ENCODE measurements at places on chromosomes 6 and 20.

GRCh38 chr6:83518816-83519480, 6.6 kb downstream of the PRSS35 start:
- no peak for DNase-seq

DNA sequence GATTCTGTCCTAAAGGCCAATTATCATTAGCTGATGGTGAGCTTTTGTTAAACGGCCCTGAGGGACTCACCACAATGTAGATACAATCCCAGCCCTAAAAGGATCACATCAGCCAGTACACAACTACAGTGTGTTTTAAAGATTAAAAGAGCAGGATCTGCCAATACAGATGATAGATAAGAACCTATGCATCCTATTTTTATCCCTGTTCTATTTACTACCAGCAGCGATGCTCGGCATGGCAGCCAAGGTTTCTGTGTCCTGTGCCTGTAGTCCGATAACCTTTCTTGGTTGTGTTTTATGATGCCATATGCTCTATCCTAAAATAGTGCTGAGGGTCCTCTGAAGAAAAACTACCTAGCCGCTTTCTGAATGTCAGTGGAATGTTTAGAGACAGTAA, 289.4 kb downstream of the PHACTR1 start:
- DNase-seq: no peak

DNA sequence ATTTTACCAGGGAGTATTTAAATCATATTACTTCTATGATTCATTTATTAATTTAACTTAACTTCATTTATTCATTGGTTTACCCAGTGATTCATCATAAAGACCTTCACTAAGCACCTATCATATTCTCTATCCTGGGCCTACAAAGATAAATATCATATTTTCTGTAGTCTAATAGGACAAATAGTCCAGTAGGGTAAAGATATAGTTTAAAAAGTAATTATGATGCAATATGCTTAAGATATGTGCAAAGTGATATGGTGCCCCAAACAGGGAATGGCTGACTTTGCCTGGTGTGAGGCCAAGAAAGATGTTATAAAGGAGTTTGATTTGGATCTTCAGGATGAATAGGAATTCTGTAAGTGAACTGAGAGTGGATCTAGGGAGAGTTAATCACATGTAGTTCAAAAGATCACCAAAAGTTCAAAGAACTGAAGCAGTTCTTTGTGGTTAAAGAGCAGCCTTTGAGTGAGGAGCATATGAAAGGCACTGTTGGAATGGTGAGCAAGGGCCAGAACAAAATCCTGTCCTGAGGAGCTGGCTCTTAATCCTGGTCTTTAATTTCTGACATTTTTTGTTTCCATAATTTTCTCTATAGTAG, 45.5 kb downstream of the MLIP start:
- no peak for DNase-seq

GRCh38 chr6:85675030-85675819, 32.5 kb upstream of the SYNCRIP start:
- DNase-seq: no peak

DNA sequence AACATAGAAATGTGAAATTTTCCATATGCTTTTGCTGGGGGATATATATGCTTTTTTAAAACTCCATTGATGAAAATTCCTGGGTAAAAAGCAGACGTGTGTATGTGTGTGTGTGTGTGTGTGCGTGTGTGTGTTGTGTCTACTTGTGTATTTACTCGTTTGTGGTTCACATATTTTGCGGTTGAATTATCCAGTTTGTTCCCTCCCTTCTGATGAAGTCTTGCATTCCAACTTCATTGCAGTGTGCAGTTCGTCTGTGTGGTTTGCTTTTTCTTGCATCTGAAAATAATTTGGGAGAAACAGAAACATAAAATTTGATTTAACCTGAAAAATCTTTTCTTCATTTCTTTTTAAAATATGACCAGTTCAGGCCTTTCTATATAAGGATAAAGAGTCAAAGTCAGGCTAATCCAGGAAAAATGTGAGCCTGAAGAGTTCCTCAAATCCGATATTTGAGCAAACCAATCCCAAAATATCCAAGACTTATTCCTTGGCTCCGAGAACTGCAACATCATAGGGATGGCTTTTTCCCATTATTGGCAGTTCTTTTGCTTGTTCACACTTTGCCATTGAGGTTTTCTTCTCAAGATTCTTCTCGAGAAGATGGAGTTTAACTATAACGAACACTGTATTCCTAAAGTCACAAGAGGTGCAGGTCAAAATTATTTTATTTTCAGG, 202.2 kb upstream of the CCN2 start:
- DNase-seq: no peak

DNA sequence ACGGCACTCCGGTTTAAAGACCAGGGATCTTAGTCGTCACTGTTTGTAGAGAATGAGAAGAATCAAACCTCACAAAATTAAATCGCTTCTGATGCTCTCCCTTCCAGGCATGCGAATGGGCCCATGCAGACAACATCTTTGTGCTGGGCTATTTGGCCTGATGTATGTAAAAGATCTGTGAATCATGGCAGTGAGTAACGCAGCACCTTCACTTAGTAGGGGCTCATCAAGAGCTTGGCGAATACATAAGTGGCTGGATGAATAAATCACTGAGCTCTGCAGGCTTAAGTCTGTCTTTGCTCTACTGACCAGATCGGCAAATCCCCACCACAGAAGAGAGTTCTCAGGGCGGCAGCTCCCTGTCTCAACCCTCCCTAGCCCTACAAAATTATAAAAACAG, 44.8 kb upstream of the AFDN start:
- no peak for DNase-seq

- DNase-seq: no peak
These were observed 44.4 kb upstream of the LOC128125822 start for GRCh38 chr6:63527658-63528514.

DNA sequence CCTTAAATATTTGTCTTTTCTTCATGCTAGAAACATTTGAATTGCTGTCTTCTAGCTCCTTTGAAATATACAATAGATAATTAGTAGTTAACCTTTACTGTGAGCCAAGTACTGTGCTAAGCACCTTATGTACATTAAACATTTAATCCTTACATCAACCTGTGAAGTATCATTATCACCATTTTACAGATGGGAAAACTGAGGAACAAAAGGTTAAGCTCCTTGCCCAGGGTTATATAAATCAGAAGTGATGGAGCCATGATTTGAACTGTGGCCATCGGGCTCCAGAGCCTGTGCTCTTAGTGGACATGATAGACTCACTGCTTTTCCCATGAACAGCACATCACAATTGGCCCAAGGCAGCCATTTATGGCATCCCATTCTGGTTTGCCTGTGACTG, 140.9 kb downstream of the UNC5CL start:
- no peak for DNase-seq

DNA sequence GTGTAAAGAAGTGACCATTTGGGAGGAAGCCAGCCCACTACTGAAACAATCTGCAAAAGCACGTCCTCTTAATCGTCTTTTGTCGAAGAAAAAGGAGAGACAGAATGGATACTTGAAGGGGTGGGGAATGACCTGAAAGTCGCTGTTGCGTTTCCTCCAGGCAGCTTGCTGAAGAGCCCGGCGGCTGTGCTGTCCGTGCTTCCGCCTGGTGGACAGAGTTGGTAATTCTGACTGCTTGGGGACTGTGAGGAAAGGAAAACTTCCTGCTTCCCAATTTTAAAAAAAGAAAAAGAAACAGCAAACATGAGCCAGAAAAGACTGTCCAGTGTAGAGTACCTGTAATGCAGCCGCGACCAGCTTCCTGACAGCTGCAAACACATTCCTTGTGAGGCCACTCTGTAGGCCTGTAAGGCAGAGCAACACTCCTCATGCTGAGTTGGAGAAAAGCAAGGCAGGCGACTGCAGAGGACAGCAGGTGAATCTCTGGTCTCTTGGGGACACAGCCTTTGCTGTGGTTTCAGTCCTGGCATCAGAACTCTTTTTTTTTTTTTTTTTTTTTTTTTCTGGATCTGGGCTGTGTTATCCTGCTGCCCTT, 251.1 kb upstream of the TBX18 start:
- DNase-seq: no peak

- no peak for DNase-seq
These were observed 34.9 kb downstream of the COL12A1 start for GRCh38 chr6:75170691-75171560.

- no peak for DNase-seq
These were observed 90.6 kb downstream of the TTLL2 start for GRCh38 chr6:167415441-167415961.

- no peak for DNase-seq
These were observed 3.8 kb downstream of the RGS19 start for GRCh38 chr20:64075556-64075955.

- no peak for DNase-seq
These were observed 5.4 kb upstream of the TOX2 start for GRCh38 chr20:43909211-43909610.

DNA sequence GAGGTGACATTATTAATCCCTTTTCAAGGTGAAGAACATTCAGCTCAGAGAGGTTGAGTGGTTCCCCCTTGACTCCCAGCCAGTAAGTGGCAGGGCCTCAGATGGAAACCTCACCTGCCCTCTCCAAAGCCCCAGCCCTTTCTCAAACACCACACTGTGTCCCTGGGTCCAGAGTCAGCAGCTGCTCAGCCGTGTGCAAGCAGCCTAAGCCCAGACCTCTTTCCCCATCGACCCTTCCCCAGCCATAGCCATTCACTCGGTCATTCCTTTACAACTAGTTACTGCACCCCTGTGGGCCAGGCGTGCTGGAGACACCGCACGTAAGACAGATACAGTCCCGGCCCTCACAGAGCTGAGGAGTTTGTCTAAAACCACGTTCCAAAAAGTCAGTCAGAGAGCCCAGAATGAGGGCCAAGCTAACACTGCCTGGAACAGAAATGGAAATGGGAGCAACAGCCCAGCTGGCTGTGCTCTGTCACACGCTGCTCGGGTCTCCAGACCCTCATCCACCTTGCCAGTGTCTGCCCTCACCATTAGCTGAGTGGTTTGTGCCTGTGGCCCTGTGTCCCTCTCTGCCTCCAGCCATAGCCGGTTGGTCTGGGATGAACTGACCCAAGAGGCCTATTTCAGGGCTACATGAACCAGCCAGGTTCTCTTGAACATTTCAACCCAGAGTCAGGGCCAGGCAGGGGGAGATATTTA, 29.6 kb downstream of the ZC3H12D start:
- no peak for DNase-seq

- no peak for DNase-seq
These were observed 56.0 kb downstream of the MYH7B start for GRCh38 chr20:35011589-35012226.

DNA sequence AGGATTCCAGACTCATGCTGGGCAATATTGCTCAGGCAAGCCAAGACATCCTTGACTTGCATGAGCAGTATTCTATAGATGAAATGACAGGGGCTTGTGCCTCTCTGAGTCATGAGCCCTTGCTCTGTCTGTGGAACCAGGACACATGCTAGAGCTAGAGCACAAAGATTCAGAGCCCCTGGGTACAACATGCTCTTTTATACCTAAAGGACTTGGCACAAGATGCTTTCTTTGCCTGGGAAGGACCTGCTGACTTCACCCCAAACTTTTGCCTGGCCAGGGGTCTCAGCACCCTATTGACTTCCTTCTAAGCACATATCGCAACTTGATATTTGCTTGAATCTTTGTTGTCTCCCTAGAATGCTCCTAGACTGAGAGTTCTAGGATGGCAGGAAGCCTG, 27.4 kb downstream of the TGM6 start:
- no peak for DNase-seq

- no peak for DNase-seq
These were observed 80.4 kb upstream of the ZNF184 start for GRCh38 chr6:27553123-27553904.

GRCh38 chr6:165983112-165984072, 184.3 kb downstream of the TBXT start:
- DNase-seq: no peak

GRCh38 chr6:3226042-3226441, 1.4 kb downstream of the TUBB2B start:
- DNase-seq: no peak

GRCh38 chr20:63312690-63313348, 19.8 kb downstream of the COL20A1 start:
- DNase-seq: no peak
